ENCODE measurements at places on chromosomes 16 and 17.

GRCh38 chr16:78230832-78231231 is 131.4 kb downstream of the WWOX start:
- no peak for DNase-seq

GRCh38 chr17:41420134-41420533 is 4.3 kb downstream of the KRT37 start:
- no peak for DNase-seq

- peak; percentile 46 for DNase-seq
Measured at GRCh38 chr16:50246299-50247122, 19.8 kb upstream of the ADCY7 start.

DNA sequence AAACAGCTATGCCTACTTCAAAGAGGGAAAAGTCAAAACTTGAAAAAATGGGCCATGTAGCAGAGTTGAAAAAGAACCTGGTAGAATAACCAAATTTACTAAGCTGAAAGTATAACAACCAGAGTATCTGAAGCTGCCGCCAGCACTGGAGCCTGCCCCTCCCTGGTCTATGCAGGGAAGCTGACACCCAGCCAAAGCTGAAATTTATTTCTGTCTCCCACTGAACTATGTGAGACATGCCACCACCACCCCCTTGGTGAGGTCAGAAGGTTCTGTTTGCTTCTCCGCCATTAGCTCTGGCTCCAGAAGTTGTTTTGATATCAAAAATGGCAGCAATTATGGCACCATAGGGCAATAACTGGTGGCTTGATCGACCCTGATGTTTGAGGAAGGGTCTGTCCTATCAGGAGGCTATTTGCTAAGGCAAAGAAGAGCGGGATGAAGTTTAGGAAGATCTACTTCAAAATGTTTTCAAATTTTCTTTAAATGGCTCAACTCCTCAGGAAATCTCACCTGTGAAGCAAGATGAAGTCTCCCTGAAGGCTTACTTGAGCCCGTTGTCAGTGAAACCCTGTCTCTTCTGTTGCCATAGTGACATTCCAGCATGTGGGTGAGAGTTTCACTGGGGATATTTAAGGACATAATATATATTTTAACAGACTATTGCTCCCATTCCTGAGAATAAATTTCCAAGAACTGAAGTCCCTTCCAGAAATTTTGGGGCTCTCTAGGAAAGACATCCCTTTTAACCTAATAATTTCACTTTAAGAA is 122.0 kb downstream of the COPRS start:
- no peak for DNase-seq

- no peak for DNase-seq
Measured at GRCh38 chr16:81564421-81564911, 119.9 kb downstream of the CMIP start.

GRCh38 chr17:4742629-4743028 is 2.9 kb upstream of the CXCL16 start:
- no peak for DNase-seq
